Umbilical cord (tissue), 2 donors: ENCODE measurements at places on chromosomes 11 and 22. TPM values are rescaled to one million over a fixed set of nuclear protein-coding genes. Genes with fewer than 3 reads are reported as not detected.
A peak's percentile ranks its signal among the peaks of the same experiment; 100 is the strongest.

Gene RIC3
- 6.0 TPM for total RNA-seq

GRCh38 chr11:125270711-125271110 is 106.2 kb downstream of the PKNOX2 start:
- peak; percentile 86 for DNase-seq

DNA sequence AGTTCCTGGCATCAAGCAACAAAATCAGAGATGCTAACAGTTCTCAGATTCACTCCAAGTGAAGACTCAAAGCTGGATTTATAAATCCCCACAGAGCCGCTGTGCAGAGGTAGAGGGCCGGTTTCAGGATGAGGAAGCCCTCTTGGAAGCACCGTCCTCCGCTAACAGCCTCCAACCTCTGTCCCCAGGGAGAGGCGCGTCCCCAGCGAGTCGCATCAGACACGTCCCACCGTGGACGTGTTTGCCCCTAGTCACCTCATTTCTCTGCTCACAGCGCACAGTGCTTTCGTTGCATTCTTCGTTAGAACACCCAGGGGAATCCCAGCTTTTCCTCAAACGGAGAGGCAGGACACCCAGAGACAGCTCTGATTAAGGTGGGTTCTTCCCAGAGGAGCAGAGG is 642.9 kb downstream of the BRD1 start:
- DNase-seq: no peak

DNA sequence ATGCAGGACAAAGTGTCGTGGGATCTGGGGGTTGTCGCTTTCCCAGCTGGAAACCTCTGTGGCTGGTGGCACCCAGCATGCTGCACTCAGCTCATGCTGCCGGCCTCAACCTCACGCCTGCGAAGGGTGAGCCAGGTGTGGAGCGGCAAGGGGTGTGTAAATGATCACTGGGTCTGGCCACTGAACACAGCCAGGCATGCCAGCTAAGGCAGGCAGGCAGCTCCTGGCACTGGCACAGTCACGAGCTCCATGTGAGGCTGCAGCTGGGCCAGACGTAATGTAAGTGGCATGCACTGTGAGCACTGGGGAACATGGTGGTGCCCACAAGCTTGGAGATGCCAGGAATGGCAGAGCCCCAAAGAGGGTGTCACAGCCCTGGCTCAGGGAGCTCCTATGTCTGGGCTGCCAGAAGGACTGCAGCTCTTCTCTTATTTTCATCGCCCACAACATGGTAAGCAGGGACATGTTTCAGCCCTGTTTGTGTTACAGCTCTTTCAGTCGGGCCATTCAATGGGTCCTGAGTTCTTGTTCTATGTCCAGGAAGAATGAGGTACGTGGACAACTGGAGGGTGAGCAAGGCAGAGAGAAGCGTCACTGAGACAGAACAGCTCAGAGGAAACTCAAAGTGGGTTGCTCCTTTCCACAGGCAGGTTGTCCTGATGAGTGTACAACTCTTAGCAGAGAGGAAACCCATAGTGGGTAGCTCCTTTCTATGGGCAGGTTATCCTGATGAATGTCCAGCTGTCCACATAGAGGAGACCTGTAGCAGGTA is 403.8 kb downstream of the CNTN5 start:
- DNase-seq: no peak

- no peak for DNase-seq
These were observed 1.4 kb downstream of the MDK start for GRCh38 chr11:46382646-46383403.

Gene OR5P2
- total RNA-seq: not detected

DNA sequence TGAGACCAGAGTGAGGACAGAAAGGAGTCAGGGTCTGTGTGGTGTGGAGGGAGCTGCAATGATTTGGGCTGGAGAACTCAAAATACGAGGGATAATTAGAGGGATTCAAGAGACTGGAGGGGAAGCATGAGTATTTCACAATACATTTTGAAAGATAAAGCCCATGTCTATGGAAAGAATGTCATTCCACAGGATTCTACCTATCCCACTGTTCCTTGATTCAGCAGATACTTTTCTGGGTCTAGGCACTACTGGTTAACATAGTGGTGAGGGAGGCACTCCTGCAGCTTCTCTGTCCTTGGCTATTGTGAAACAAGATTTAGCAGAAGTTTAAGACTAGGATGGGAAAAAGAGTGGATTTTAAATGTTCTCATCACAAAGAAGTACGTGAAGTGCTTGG is 72.9 kb upstream of the RASSF10 start:
- DNase-seq: no peak

DNA sequence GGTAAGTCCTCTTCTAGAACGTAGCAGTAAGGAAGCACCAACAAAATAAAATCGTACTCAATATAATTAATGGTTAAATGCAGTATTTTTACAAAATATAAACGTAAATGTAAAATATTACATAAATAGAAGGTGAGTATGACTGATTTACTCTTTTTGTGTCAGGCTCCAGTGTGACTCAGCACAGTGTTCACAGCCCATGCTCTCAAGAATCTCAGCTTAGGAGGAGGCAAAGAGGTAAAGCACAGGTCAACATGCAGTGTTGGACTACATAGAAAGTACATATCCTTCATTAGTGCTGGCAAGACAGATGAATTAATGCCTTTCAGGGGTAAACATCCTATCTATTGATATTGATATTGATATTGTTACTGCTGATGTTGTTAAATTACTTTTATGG is 2050.6 kb upstream of the RAG2 start:
- DNase-seq: no peak

Gene OTOG
- total RNA-seq: 0.48 TPM

GRCh38 chr11:69300120-69301060 is 6.4 kb downstream of the MYEOV start:
- no peak for DNase-seq

GRCh38 chr11:1120532-1121330 is 37.0 kb upstream of the MUC5AC start:
- DNase-seq: no peak

- DNase-seq: no peak
These were observed 775 bp downstream of the FAM181B start for GRCh38 chr11:82732734-82733443.

GRCh38 chr11:40290171-40290631 is 1169.3 kb downstream of the LRRC4C start:
- peak; percentile 61 for DNase-seq

- no peak for DNase-seq
These were observed 76.2 kb downstream of the SNX19 start for GRCh38 chr11:130839981-130840666.

DNA sequence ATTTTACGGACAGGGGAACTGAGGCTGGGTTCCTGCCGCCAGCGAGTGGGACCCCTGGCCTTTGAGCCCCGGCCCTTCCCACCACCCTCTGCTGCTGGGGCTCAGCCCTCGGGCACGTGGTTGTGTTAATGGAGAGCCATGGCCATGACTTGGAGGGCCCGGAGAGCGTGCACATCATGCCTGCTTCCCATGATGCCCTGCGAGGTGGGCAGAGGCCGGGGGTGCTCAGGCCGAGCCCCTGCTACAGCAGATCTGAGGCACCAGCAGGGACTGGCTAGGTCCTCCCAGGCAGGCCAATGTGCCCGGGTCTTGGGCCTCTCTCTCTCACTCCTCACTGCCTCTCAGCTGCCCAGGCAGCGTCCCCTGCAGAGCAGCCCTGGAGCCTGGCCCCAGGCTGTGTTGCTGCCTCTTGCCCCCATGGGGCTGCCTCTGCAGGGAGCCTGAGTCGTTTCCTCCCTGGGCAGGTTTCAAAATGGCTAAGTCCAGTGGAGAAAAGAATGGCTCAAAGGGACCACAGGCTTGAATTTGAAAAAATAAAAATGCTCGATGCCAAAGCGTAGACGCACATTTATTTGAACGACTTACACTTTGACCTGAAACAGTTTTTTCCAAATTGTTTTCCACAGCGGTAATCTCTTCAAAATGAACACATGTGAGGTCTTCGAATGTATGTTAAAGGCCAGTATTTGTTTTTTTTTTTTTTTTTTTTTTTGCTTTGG is 72.6 kb upstream of the CLDN5 start:
- no peak for DNase-seq

DNA sequence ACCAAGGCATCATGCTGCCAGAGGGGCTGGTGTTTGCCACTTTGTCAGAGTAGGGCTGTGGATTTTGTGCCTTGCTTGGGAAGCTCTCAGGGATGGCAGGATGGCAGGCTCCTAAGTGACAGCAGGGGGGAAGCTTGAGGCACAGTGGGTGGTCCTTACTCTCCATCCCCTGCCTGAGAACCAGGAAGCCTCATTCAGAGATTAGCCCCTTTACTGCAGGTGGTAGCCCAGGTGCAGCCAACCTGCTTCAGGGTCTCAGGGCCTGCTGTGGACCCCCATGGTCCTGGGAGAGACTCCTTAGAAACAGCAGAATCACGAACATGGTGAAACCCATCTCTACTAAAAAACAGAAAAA is 8.9 kb upstream of the ST3GAL4 start:
- no peak for DNase-seq

Gene PHETA2
- 15.4 TPM for total RNA-seq

GRCh38 chr11:30350384-30350783 is 27.5 kb downstream of the ARL14EP start:
- no peak for DNase-seq

Gene CADM1
- total RNA-seq: 68.1 TPM

DNA sequence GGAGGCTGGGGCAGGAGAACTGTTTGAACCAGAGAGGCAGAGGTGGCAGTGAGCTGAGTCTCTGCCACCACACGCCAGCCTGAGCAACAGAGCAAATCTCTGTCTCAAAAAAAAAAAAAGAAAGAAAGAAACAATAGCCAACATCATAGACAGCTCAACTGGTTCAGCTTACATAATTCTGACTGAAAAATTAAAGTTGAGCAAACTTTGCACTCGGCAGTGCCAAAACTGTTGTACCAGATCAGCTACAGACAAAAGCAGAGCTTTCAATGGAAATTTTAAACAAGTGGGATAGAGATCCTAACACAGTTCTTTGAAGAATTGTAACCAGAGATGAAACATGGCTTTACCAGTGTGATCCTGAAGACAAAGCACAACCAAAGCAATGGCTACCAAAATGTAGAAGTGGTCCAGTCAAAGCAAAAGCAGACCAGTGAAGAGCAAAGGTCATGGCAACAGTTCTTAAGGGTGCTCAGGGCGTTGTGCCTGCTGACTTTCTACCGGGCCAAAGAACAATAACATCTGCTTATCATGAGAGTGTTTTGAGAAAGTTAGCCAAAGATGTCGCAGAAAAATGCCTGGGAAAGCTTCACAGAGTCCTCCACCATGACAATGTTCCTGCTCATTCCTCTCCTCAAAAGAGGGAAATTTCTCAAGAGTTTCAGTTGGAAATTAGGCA is 59.3 kb downstream of the TTC28 start:
- no peak for DNase-seq

GRCh38 chr11:120835601-120836228 is 188.2 kb upstream of the TBCEL start:
- no peak for DNase-seq

- no peak for DNase-seq
These were observed 7.1 kb upstream of the GRAMD4 start for GRCh38 chr22:46612904-46613605.

DNA sequence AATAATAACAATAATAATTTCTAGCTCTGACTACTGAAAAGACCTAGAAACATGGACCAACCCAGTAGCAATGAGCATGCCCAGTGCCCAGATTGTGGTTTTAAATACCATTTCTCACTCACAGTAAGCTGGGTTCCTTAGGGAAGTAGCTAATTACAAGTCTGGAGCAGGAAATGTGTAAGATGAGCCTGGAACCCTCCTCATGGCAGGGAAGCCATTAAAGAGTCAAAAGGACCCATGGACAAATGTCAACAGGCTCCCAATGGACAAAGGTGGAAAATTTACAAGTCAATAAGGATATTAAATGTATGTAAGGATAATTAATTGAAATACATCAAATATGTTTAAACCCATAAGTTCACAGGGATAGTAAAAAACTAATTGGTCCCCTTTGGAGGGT is 10.6 kb upstream of the CSNK2A3 start:
- no peak for DNase-seq

GRCh38 chr11:14622223-14622954 is 21.2 kb upstream of the PDE3B start:
- peak; percentile 71 for DNase-seq

Gene MSANTD4
- total RNA-seq: 47.2 TPM

DNA sequence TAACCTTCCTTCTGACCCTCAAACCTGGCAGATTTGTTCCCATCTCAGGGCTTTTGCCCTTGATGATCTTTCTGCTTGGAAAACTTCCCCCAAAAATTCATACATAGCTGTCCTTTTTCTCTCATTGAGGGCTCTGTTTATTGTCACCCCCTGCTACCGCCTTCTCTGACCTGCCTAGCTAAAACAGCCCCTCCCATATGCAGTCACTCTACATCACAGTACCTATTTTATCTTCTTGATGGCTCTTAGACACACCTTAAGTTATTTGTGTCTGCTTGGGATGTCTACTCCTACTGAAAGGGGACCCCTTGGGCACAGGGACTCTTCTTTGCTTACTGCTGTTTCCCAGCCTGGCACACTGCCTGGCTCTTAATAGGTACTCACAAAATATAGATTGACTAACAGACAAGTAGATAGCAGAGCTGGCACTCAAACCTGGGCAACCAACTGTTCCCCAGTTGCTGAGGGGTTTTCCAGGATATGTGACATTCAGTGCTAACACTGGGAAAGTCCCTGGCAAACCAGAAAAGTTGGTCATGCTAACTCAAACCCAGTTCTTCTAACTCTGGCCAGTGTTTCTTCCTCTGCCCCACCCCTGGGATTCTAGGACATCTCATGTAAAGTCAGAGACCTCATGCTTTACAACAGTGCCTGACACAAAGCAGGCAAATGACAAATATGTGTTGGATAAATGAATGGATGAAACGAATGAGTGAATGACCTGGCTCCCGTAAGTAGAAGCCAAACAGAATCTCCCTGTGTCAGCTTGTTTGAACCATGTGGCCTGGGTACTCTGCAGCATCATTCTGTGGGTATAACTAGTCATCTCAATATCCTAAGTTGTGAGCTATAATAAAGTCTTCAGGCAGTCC is 19.8 kb upstream of the FJX1 start:
- DNase-seq: no peak

DNA sequence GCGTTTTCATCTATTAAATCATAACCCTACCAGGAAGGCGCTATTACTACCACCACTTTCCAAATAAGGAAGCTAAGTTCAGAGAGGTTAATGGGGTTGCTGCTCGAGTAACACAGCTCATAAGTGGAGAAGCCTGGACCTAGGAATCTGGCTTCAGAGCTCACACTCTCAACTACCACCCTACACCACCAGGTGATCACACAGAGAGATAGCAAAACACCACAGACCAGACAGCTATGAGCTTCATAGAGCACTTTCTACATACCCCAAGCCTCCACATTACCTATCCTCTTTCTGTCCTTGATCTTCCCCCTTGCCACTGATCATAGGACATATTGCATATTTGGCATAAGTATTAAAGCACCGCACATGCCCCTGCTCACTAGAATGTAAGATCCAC is 65.4 kb downstream of the TIMP3 start:
- no peak for DNase-seq

GRCh38 chr11:15668718-15669117 is 554.0 kb downstream of the INSC start:
- DNase-seq: no peak

- no peak for DNase-seq
These were observed 10.6 kb downstream of the JHY start for GRCh38 chr11:122893131-122893530.

GRCh38 chr11:118168316-118168715 is 8.1 kb downstream of the SCN2B start:
- no peak for DNase-seq

GRCh38 chr22:19488884-19489843 is 9.4 kb downstream of the CDC45 start:
- DNase-seq: peak; percentile 48

Gene HBB
- total RNA-seq: 3,180 TPM

Gene DDI1
- total RNA-seq: 0.72 TPM
